ENCODE measurements at places on chromosomes 5 and 9. TPM values are rescaled to one million over a fixed set of nuclear protein-coding genes. Genes with fewer than 3 reads are reported as not detected.

Gene MLLT3
- 8.0 TPM for total RNA-seq

Gene QRFP
- not detected for total RNA-seq

Gene MAN1B1
- 67.0 TPM for total RNA-seq

Gene ANKRD33B
- 1.6 TPM for total RNA-seq

Gene CARD19
- 68.8 TPM for total RNA-seq

All from mammary epithelial cell (primary cell).